Smooth muscle cell of the coronary artery (primary cell): ENCODE measurements at places on chromosomes 5 and 9. TPM values are rescaled to one million over a fixed set of nuclear protein-coding genes. Genes with fewer than 3 reads are reported as not detected.

SREK1IP1 gene
- total RNA-seq: 7.3 and 8.6 TPM in 2 replicates

C9orf50 gene
- 0.08 TPM in 1 of 2 replicates, not detected in the other for total RNA-seq

ZNF474 gene
- total RNA-seq: 0.23 TPM in 2 replicates

SV2C gene
- total RNA-seq: not detected in 2 replicates

MOB3B gene
- 0.15 TPM in 1 of 2 replicates, not detected in the other for total RNA-seq

PDE6A gene
- total RNA-seq: under 0.01 TPM in 1 of 2 replicates, not detected in the other

SH3TC2 gene
- 0.35 and 8.7 TPM in 2 replicates for total RNA-seq

PDE4D gene
- total RNA-seq: 2.9 and 3.6 TPM in 2 replicates

EQTN gene
- not detected in 2 replicates for total RNA-seq

DMRT3 gene
- not detected in 2 replicates for total RNA-seq

IFNA13 gene
- not detected in 2 replicates for total RNA-seq

LECT2 gene
- total RNA-seq: not detected in 2 replicates

DNM1 gene
- total RNA-seq: 4.4 and 70.0 TPM in 2 replicates

PCDHGA6 gene
- 2.2 and 2.3 TPM in 2 replicates for total RNA-seq

FGF18 gene
- total RNA-seq: 0.12 TPM in 1 of 2 replicates, not detected in the other

CKMT2 gene
- total RNA-seq: 2.5 and 12.8 TPM in 2 replicates

ERCC8 gene
- total RNA-seq: 9.8 and 14.9 TPM in 2 replicates

SLC9A3 gene
- total RNA-seq: 0.12 and 0.60 TPM in 2 replicates

OR1J2 gene
- total RNA-seq: 0.30 and 1.2 TPM in 2 replicates

C5orf63 gene
- total RNA-seq: 0.47 and 1.9 TPM in 2 replicates

QSOX2 gene
- total RNA-seq: 3.3 and 7.9 TPM in 2 replicates

UBQLN1 gene
- total RNA-seq: 53.6 and 109 TPM in 2 replicates

CCDC192 gene
- not detected in 2 replicates for total RNA-seq

CARTPT gene
- not detected in 2 replicates for total RNA-seq

TSTD2 gene
- total RNA-seq: 16.2 and 16.8 TPM in 2 replicates

KLF4 gene
- total RNA-seq: 4.4 and 10.4 TPM in 2 replicates

NUTM2F gene
- not detected in 2 replicates for total RNA-seq

SIT1 gene
- total RNA-seq: 0.12 and 0.15 TPM in 2 replicates

SLC6A19 gene
- not detected in 2 replicates for total RNA-seq

C5orf52 gene
- not detected in 2 replicates for total RNA-seq

KCNN2 gene
- not detected in 2 replicates for total RNA-seq

LCN2 gene
- not detected in 2 replicates for total RNA-seq

MUSK gene
- total RNA-seq: under 0.01 TPM in 1 of 2 replicates, not detected in the other

WNT8A gene
- not detected in 2 replicates for total RNA-seq

CYSRT1 gene
- total RNA-seq: 0.12 and 0.30 TPM in 2 replicates

OTULINL gene
- under 0.01 and 0.08 TPM in 2 replicates for total RNA-seq

PFN3 gene
- not detected in 2 replicates for total RNA-seq
